ENCODE measurements at places on chromosomes 16 and 17.
A peak's percentile ranks its signal among the peaks of the same experiment; 100 is the strongest.

GRCh38 chr17:74757931-74758847, 9.8 kb downstream of the NHERF1 start:
- DNase-seq, result peak; percentile 33

GRCh38 chr17:39380144-39380543, 21.3 kb downstream of the FBXL20 start:
- DNase-seq, result no peak

DNA sequence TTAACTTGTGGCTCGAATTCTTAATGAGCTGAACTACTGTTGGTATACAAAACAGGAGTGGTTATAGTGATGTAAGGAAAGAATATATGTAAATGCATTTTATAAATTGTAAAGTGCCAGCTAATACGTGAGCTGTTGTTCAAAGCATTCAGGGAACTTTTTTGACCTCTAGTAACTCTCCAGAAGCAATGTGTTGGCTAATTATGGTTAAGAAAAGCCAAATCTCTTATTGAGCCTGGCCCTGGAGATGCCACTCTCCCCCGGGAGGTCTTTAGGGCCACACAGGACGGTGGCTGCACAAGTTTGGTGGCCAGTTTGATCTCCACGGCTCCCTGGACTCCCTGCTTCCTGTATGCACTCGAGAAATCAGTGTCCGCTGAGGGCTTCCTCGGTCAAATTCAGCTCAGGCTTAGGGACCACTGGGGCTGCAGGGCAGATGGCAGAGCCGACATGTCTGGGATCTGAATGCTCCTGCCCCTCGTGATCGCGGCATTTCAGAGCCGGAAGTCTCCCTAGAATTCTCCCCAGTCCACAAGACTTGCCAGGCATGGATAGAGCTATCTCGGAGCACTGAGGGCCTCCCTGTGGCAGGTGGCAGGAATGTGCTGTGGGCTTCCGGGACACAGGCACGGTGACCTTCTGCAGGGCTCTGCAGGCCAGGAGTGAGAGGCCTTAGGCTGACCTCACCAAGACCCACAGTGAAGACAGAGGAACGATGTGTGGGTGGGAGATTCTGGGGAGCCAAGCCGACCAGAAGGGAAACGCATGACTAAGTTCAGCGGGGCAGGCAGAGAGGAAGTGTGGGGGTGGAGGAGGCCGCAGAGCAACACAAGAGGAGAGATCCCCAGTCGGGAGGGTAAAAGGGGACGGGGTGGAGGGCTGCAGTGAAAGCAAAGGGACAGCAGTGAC, 18.6 kb upstream of the PITPNM3 start:
- DNase-seq, result no peak

GRCh38 chr17:49382556-49382955, 20.5 kb upstream of the ZNF652 start:
- no peak for DNase-seq

GRCh38 chr17:77497578-77497934, 356.8 kb downstream of the SEC14L1 start:
- DNase-seq, result no peak

DNA sequence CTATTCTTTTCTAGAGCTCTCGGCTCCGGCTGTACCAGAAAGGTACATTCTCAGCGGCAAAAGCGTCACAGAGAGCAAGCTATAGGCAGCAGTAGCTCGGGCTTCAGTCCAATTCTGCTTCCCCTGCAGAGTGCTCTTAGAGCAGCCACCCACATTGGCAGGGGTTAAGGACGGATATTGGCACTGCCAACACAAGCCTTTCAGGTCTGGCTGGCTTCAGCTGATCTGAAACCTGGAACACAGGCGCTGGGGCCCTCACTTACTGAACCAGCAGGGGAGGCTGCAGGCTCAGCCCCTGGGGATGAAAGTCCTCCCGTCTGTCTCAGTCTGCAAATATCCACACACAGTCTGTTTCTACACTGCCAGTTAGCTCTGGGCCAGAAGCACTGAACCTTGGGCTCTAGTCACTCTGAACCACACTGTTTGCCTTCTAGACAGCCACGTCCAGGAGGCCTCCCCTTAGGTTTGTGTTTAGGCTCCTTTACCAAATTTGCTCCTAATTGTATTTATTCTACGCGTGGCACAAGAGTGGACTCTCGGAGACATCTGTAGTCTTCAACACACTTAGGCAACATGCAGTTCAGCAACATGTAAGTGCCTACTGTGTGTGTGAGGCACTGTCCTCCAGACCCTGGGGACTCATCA, 40.1 kb downstream of the HIC1 start:
- DNase-seq, result no peak

GRCh38 chr16:50747207-50747956, 5.5 kb downstream of the CYLD start:
- DNase-seq, result peak; percentile 33

GRCh38 chr17:61376931-61377838, 22.5 kb upstream of the TBX2 start:
- DNase-seq, result no peak
